Activated T-helper 9 cell treated with anti-CD3 and anti-CD28 coated beads, Interleukin-2, amount 50 U/mL, for 16 hours (primary cell): ENCODE measurements at places on chromosomes 5 and 9.

GRCh38 chr5:164671640-164672039 lies 1166.2 kb downstream of the MAT2B start:
- no peak for DNase-seq

DNA sequence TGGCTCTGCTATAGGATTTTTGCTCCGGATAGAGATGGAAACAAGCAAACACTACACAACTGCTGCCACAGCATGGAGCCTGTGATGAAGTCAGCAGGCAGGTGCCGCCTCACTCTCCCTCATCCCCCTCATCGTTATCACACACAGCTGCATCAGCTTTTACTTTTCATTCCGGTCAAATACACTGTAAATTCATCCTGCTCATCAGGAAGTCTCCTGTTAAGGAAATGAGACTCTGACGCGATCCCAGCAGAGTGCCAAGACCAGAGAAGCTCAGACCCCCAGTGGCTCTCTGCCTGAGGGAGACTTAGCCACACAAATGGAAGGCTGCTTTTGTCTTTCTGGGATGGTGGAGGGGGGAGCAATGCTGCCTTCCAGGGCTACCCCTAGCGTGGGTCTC lies 270.2 kb downstream of the ELAVL2 start:
- DNase-seq, result no peak

- DNase-seq, result no peak
Measured at GRCh38 chr5:139636207-139636792, 11.8 kb upstream of the CXXC5 start.

DNA sequence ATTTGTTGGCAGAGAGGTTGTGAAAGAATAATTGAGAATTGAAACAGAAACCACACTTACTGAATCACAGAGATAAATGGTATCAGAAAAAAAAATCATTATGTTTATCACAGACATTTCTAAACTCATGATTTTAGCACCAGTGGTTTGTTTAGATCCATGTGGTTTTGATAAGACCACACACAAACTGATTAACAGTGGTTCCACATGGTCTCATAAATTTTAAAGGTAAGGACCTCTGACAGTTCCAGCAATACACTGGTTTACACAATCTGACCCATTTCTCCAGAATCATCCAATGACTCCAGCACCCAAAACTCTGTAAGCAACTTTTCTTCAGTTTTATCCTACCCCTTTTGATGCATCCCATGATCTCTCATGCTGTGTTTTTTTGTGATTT lies 261.2 kb downstream of the ANXA1 start:
- DNase-seq, result no peak

DNA sequence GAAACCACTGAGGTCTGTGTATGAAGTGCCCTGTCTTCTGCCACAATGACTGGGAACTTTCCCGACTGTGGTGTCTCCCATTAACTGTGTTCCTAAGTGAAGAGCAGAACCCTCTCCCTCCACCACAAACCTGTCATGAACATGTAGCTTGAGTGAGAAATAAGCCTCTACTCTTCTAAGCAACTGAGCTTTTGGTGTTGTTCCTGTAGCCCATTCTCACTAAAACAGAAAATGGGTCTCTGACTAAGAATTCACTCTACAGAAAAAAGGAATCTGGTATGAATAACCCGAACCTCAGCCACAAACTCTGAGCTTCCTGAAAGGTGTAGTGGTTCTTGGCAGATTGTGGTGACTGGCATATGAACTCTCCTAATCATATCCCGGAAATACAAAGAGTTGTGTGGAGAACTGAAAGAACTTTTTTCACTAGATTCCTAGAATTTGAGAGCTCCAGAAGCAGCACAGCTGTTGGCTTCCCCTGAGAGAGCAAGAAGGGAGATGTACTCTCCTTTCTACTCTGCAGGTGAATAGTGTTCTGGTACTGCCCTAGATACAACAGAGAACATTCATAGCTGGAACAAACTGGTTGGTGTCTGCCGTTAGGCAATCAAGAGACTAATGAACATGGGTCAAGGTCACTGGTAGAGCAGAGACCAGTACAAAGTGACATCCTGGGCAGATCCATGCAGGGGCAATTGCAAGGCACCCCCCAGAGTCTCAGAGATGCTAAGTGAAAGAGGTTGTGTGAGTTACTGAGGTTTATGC lies 283.8 kb downstream of the PDE4D start:
- no peak for DNase-seq

DNA sequence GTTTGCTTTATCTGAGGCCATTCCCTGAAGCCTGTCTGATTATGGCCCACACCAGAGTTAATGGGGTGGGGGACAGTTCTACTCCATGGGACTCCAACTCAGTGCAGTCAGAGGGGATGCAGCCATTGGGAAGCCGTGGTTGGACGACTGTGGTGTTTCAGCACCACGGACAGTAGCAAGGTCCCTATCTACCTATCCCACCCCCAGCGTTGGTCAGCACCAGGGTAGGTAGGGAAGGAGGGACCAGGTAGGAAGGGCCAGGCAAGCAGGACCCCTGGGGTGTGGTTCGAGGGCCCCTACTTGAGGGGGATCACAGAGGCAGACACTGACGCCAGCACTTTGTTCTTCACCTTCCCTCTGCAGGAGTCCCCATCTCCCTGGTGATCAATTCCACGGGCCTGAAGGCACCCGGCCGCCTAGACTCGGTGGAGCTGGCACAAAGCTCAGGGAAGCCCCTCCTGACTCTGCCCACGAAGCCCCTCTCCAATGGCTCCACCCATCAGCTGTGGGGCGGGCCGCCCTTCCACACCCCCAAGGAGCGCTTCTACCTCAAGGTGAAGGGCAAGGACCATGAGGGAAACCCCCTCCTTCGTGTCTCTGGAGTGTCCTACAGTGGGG lies 33.2 kb downstream of the HMCN2 start:
- DNase-seq, result no peak
